ENCODE measurements at places on chromosomes 11 and 22. TPM values are rescaled to one million over a fixed set of nuclear protein-coding genes. Genes with fewer than 3 reads are reported as not detected.

BTG4 gene
- not detected for total RNA-seq

CHRM1 gene
- total RNA-seq, result not detected

KRTAP5-8 gene
- not detected for total RNA-seq

KCNQ1OT1 gene
- total RNA-seq, result 4.2 TPM

CLTCL1 gene
- 12.7 TPM for total RNA-seq

C11orf21 gene
- total RNA-seq, result not detected

IL17REL gene
- total RNA-seq, result not detected

SCGB1A1 gene
- not detected for total RNA-seq
